ENCODE measurements at places on chromosomes 7 and 10. TPM values are rescaled to one million over a fixed set of nuclear protein-coding genes. Genes with fewer than 3 reads are reported as not detected.

DNA sequence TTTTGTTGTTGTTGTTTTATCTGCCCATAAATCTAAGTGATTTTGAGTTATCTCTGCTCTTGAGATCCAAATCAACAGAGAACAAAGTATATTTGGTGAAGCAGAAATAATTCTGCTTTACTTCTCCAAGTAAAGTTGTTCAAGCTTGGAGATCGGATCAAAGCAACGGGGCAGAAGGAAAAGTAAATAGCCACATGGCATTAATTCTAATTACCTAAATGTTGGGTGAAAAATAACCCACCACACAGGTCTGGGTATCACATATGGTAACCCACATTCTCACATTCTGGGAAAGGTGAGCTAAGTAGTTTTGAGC, 3.1 kb downstream of the NRP1 start:
- peak overlapping the region; percentile 90 for H3K27ac ChIP-seq
- peak overlapping the region; percentile 85 for H3K4me3 ChIP-seq
- peaks cover 80% of the 10 kb centered on the region for H3K36me3 ChIP-seq
- H3K27me3 ChIP-seq: no peaks in the 10 kb centered on the region
- no peak for DNase-seq

KIAA1217 gene
- 46.2 TPM for total RNA-seq

- no peaks in the 10 kb centered on the region for H3K27me3 ChIP-seq
- H3K4me1 ChIP-seq: no peaks in the 10 kb centered on the region
- DNase-seq: no peak
- no peak overlapping the region for H3K27ac ChIP-seq
- H3K4me3 ChIP-seq: no peak overlapping the region
- no peaks in the 10 kb centered on the region for H3K36me3 ChIP-seq
Observed at GRCh38 chr7:46059308-46060020, 138.4 kb upstream of the IGFBP3 start.

DNA sequence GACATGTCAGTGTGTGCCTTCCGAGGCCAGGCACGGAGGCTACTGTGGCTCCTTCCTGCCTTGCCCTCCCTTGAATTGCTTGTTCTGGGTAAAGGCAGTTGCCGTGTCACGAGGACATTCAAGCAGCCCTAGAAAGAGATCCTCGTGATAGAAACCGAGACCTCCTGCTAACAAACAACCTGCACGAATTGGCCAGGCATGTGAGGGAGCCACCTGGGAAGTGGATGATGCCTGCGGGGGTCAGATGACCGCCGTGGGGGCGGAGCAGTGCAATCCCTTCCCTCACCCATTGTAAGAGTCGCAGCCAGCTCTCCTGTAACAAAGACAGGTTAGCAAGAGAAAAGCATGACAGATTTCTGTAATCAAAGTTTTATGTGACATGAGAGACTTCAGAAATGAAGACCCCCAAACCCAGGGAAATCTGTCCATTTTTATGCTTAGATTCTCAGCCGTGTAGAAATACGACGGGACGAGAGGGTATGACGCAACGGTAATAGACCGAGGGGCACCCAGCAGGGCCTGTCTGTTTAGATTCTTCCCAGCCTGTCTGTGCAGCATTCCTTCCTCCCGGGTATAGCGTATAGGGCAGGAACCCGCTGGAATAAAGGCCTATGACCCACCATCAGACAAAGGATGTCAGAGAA, 241.7 kb downstream of the GATA3 start:
- no peaks in the 10 kb centered on the region for H3K36me3 ChIP-seq
- H3K27me3 ChIP-seq: peaks cover 34% of the 10 kb centered on the region
- no peak overlapping the region for H3K27ac ChIP-seq
- no peaks in the 10 kb centered on the region for H3K4me1 ChIP-seq
- no peak for DNase-seq

All from Calu3 (cell line).